ENCODE measurements at places on chromosomes 13 and 19.

DNA sequence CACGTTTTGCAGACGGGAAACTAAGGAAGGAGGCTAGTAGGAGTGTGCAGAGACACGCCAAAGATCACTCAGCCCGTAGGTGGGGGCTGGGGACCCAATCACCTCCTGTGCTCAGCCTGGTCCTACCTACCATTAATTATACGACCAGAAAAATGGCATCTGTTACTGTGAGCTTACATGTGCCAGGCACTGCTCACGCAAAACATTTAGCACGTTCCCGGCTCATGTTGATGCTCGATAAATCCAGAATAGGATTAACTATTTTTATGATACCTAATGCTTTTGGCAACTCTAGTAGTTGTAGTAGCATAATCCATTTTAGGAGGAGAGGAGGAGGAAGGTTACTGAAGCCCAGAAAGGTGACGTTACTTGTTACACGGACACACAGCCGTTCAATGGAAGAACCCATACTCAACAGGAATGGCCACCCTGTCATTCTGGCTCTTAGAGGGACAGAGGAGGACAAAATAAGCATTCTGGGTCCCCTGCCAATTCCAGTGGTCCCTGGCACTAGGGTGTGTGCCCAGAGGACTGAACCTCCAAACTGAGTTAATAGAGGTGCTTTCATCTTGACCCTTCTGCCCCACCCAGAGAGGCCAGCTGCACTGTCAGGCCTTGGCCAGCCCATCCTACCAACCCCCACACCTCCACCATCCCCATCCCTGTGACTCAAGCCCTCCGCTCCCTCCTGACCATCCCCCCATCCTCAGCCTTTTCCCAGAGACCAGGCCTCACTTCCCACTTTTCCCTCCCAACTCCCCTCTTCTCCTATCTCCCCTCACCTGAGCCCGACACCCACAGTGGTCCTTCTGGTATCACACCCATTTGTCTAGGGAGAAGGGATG lies 5.0 kb upstream of the EML2 start:
- no peak for DNase-seq

DNA sequence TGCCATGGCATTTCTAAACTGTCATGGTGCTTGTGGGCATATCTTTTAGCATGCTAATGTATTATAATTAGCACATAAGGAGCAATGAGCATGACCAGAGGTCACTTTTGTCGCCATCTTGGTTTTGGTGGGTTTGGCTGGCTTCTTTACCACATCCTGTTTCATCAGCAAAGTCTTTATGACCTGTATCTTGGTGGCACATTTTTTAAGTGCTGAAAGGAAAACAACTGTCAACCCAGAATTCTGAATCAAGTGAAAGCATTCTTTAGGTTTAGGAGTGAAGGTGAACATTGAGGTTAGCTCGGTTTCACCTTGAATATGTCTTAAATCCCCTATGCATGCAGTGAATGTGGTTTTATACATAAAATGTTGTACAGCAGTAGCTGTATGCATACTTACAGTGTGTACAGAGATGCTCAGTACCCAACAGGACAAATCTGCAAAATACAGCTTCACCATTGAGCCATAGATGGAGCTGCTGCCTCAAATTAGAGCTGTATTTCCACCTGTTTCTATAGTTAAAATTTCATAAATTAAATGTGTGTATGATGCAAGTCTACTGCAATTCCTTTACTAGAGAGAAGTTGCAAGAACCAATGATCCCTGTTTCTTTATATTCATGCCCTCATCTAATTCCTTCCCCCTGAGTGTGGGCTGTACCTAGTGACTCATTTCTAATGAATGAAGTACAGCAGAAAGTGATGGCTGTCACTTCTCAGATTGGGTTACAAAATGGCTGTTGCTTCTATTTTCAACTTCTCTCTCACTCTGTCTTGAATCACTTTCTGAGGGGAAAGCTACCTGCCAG lies 25.2 kb upstream of the IGSF23 start:
- DNase-seq, result no peak

GRCh38 chr13:103618151-103618550 lies 551.9 kb upstream of the SLC10A2 start:
- no peak for DNase-seq

DNA sequence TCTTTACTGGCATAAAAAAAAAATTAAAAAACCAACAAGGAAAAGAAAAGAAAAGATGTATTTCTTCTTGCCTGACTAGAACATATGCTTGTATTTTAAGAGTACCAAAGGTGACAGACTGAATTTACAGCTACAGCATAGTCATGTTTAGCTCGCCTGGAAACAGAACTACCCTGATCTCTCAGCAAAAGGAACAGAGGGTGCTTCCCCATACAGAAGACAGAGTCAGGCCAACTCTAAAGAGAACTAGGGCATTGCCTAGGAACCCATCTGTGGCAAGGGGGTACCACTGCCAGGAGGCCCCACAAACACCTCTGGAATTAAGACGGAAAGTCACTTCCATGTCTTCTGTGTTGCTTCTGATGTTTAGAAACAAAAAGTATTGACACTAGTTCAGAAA lies 252.1 kb upstream of the STARD13 start:
- DNase-seq, result no peak

DNA sequence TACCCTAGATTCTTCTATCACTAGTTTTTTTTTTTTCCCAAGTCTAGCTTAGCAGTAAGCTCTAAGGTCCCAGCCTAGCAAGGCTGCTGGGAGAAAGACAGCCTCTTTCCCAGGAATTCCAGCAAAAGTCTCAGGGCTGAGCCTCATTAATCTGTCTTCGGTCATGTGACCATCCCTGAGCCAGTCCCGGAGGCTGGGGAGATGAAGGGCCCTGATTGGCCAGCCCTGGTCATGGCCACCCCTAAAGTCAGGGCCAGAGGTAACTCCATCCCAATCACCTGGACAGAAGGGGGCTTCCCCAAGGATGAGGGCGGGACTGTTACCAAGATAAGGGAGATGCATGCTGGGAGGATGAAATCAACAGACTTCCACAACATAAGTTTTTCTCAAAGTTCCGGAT lies 43.3 kb downstream of the CCNE1 start:
- DNase-seq, result no peak

DNA sequence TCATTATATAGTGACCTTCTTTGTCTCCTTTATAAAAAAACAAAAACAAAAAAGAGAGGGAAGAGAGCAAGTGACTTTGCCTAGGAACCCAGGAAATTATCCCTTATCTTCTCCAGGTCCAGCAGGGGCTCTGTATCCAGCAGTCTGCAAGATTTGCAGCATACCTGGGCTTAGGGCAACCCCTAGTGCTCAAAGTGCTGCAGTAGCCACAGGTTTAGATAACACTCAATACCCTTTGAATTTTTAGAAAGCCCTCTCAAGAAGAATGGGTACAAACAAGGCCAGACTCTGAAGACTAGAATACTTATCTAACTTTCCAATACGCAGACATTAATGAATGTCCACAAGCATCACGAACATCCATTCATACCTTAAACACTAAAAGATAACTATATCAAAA lies 43.2 kb downstream of the CCNA1 start:
- no peak for DNase-seq

DNA sequence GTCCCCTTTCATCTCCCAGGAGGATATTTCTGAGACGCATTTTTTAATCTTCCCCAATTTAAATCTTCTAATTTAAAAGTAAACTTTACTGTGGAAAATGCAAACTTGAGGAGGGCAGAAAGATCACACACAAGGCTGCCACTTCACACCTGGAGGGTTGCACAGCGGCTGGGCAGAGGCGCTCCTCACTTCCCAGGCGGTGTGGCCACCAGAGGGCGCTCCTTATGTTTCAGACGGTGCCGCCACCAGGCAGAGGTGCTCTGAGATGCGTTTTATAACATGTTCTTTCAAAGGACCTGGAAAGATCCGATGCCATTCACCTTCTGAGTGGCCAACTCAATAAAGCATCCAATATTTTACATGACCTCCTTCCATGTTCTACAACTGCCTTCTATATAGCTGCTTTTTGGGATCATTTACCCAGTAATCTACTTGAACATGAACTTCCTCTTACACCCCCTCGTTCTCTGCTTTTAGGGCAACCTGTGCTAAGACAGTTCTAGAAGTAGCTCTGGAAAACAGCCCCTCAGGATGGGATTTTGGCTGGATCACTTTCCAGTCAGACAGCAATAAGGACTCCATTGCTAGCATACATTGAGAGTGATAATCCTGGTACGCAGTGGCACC lies 14.8 kb upstream of the MTUS2 start:
- DNase-seq, result no peak

GRCh38 chr19:48271531-48272151 lies 1.8 kb downstream of the ZNF114 start:
- peak; percentile 77 for DNase-seq

- no peak for DNase-seq
Measured at GRCh38 chr19:29768166-29768565, 43.6 kb upstream of the CCNE1 start.

DNA sequence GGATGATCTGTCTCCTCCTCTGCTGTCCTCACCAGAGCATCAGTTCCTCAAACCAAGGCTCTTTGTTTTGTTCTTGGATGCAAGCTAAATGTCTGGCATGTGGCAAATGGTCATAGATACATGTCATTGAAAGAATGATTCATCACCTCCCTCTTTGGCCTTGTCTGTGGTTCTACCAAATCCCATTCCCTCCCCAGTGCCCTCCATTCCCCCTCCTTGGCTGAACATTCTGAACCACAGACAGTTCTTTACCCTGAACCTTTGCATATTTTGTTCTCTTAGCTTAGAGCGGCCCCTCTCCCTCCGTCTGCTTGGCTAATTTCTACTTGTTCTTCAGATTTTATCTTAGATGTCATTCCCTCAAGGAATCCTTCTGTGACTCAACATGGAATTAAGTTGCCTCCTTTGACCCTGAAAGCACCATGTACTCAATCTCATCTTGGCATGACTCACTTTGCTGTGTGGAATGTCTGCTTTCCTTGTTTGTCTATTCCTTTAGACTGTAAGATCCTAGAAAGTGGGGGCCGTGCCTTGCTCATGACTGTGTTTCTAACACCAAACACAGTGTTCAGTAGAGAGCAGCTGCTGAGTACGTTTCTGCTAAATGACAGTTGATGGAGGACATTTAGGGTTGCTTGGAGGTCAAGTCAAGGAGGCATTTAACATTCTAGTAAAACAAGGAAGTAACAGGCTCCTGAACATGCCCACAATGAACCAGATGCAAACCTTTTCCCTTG lies 8.1 kb downstream of the ALOX5AP start:
- no peak for DNase-seq

DNA sequence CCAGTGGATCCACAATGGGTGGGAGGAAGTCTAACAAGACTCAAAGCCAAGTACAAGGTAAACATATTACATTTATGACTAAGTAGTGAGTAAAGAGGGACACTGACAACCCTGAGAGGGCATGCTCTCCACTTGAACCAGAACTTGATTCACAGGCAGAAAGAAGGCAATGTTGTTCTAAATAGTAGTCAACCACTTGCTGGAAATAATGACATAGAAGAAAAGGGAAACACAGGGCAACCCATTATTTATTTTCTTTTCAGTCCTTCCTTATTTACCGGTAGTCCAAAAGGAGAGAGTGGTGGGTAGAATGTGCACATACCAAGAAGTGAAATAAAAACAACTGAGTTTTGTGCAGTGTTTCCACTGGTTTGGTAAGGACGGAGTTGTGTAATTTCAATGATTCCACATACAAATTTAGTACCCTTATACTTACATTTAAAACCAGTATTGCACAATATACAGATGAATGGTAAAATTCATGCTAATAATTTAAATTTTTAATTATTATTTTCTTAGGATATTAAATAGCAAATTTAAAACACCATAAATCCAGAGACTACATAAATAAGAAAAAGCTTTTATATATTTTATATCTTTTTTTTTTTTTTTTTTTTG lies 65.9 kb downstream of the ENOX1 start:
- no peak for DNase-seq

DNA sequence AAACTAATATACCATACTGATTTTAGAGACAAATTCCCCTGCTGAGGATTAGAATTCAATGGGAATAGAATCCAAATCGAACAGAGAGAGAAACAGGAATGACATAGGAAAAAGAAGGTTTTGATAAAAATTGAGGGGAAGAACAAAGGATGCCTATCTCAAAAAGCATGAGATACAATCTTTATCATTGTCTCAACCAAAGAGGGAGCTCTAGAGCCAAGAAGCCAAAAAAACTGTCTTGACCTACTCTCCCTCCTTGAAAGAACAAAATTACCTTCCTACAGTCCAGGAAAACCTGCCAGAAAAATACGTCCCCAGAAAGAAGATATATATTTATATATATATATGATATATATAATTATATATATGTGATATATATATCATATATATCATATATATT lies 39.2 kb upstream of the MIR17HG start:
- no peak for DNase-seq

All from activated CD8-positive, alpha-beta memory T cell treated with anti-CD3 and anti-CD28 coated beads for 24 hours (primary cell).